ENCODE measurements at places on chromosomes 16 and 17.

- DNase-seq = no peak
Measured at GRCh38 chr16:21694609-21695008, 30.8 kb downstream of the OTOA start.

DNA sequence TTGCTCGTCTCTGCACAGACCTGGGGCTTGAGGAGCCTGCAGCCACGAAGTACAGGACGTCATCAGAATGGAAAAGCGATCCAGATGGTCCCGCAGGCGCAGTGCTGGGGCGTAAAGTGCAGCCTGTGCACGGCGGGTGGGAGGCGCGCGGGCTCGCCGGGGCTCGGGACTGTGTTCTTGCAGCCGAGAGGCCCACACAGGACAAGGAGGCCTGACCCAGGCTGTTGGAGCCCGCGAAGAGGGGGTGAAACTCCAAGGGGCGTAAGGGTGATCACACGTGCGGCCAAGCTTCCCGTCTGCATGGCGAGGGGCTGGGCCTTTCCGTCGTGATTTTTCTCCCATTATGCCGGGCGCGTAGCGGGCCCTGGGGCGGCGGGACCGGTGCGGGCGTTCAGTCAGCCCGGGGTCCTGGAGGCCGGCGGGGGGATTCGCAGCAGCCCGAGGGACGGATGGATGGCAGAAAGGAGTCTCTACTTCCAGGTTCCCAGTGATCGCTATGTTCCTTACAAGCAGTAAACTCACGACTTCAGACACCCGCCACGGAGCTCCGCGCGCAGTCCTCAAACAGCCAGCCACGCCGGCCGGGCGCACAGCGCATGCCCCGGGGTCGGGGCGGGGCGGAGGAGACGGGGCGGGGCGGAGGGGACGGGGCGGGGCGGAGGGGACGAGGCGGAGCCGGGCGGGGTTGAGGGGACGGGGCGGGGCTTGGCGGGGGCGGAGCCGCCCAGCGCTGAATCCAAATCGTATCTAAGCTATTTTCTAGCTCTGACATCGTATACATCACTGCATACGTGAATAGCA lies 141.0 kb upstream of the KCNJ18 start:
- peak; percentile 62 for DNase-seq

DNA sequence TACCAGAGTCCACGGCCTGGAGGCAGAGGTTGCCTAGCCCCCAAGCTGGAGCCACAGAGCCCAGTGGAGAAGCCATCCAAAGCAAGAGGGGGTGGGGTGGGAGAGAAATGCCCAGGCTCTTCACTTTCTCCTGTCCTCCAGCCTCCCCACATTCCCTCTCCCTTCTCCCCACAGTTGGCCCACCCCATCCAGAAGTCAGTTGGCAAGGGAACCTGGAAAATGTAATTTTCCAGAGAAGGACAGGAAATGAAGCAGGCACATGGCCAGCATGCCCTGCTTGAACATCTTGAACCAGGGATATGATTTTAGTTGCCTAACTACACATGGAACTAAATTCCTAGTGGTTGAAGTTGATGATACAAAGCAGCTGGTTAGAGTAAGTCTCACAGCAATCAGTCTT lies 73.3 kb upstream of the IRX6 start:
- no peak for DNase-seq

- no peak for DNase-seq
Measured at GRCh38 chr17:29212681-29213121, 32.5 kb upstream of the MYO18A start.

DNA sequence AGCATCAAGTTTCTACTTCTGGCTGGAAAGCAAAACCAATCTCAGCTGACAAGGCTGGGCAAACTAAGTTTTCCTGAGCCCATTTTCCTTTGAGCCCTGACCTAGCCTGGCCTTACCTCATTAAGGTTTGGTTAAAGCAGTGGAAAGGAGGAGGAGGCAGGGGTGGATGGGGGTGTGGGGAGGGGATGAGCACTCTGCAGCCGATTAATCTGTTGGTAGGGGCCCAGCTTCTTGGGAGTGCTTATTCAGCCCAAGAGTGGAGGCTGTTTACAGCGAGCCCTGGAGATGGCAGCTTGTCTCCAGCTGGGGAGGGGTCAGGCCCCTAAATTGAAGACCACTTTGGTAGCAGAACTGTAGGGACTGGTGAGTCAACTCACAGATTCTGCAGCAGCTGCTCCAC lies 12.0 kb downstream of the SMCR8 start:
- DNase-seq = no peak

GRCh38 chr17:3977387-3977786 lies 13.2 kb upstream of the ATP2A3 start:
- no peak for DNase-seq

- DNase-seq = no peak
Measured at GRCh38 chr16:50696575-50697420, 3.4 kb downstream of the NOD2 start.

- DNase-seq = no peak
Measured at GRCh38 chr17:30333503-30334360, at the start of gene TMIGD1. TSS of gene TMIGD1 (minus strand) at chr17:30334057. CDS start at chr17:30332133, 1,924 bp downstream.

GRCh38 chr16:30379158-30379783 lies 3.1 kb downstream of the SEPTIN1 start:
- no peak for DNase-seq
